ENCODE measurements at places on chromosomes 11 and 22.

DNA sequence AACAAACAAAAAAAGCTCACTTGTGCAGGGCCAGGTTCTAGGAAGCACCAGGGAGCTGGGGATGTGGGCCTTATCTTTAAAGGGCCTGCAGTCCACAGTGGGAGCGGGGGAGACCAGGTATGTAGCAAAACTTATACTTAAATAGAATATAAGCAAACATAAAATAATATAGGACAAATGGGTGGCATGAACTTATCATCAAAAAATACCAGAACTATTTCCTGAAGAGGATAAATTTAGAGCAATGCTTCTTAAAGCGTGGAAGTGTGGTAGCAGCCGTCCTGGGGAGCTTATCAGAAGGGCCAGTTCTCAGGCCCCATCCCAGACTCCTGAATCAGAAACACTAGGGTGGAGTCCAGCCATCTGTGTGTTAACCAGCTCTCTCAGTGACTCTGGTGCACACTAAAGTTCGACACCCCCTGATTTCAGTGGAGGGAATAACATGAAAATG, 9.3 kb downstream of the VPS26B start:
- DNase-seq, result no peak
- no peak overlapping the region for H3K27ac ChIP-seq
- peaks cover 8% of the 10 kb centered on the region for H3K4me1 ChIP-seq
- no peaks in the 10 kb centered on the region for H3K27me3 ChIP-seq

- no peak overlapping the region for H3K4me3 ChIP-seq
- H3K27ac ChIP-seq, result no peak overlapping the region
- H3K27me3 ChIP-seq, result peaks cover 10% of the 10 kb centered on the region
- H3K36me3 ChIP-seq, result no peaks in the 10 kb centered on the region
- no peak for DNase-seq
These were observed 698.6 kb upstream of the ARHGAP42 start for GRCh38 chr11:99988471-99988837.

GRCh38 chr22:35299217-35299672, 449 bp upstream of the TOM1 start:
- peak overlapping the region; percentile 94 for H3K4me3 ChIP-seq
- peaks cover 22% of the 10 kb centered on the region for H3K36me3 ChIP-seq
- H3K4me1 ChIP-seq, result peaks cover 6% of the 10 kb centered on the region
- peak; percentile 25 for DNase-seq

DNA sequence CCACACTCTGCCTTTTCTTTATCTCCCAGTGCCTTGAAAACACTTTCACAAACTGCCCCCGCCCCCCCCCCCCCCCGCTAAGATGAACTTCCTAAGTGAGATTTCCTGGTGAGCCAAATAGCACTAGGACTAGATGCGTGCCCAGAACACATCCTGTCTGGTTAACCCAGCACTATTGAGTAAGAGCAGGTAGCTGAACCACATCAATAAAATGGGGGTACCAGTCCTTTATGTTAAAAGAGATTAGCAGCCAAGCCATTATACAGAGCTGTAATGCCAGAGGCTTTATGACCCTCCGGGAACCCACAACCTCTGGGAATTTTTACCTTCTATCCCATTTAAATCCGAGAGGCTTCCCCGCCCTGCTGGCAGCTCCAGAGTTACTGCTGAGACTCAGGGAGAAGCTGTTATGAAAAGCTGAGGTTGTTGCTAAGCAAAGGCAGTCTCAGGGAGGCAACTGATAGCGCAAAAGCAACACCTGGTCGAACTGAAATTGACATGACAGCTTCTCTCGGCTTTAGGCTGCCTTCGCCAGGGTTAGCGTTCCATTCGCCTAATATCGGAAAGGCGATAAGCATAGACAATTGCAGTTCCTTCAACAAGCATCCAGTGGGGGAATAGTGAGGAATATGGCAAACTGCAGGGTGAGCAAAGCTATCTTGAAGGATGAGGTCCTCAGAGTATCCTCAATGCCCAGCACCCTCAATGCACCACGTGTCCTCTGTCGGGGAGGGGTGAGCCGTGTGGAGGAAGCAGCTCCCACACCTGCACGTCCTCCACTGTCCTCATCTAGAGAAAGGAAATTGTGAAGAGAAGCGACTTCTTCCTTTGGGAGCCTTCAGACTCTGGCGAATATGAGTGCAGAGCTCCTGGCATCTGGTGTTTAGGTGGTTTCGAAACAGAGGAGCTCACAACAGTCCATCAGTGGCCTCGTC, 977.0 kb downstream of the NTM start:
- no peaks in the 10 kb centered on the region for H3K27me3 ChIP-seq
- H3K4me3 ChIP-seq, result no peak overlapping the region
- no peak for DNase-seq

DNA sequence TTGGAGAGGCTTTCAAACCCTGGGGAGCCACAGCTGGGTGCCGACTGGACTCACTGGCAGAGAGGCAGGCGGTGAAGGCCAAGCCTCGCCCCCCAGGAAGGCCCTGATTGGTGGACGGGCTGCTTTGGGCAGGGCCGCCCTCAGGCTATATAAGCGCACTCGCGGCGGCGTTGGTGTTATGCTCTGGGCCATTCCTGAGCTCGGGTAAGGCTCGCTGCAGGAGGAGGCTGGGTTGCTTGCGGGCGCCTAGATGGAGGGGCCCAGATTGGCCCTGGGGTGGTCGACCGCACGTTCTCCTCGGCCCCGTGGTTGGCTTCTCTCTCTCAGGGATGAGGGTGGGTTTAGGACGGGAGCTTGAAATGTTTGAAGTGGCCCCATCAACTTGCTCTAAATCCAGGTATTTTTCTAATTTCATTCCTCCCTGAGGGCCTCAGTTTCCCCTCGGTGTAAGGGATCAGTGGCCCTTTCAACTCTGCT, at the start of gene SPDYC:
TSS of gene SPDYC (plus strand) at position 176 of the 477 bp plus-strand sequence. CDS start 1,125 bp downstream, outside the sequence.
- H3K36me3 ChIP-seq, result no peaks in the 10 kb centered on the region
- H3K4me1 ChIP-seq, result no peaks in the 10 kb centered on the region
- no peak for DNase-seq
- no peak within 1 kb of the TSS for H3K27ac ChIP-seq
- H3K27me3 ChIP-seq, result no peaks in the 10 kb centered on the region
- no peak within 1 kb of the TSS for H3K4me3 ChIP-seq

DNA sequence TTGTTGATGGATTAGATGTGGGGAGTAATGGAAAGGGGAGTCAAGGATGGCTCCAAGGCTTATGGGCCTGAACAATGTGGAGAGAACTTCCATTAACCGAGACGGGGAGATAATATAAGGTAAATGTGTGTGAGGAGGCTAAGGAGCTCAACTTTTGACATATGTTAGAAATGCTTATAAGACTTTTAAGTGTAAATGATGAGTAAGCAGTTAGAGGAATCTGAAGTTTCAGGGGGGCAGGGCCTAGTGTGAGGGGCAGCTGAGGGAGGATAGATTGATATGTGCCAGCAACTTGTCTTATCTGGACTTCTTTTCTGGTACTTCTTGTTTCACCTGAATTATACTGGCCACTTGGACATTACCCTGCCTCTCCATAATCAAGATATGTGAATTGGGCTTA, 29.9 kb downstream of the ANKRD42 start:
- no peak overlapping the region for H3K4me3 ChIP-seq
- no peaks in the 10 kb centered on the region for H3K36me3 ChIP-seq
- DNase-seq, result no peak

DNA sequence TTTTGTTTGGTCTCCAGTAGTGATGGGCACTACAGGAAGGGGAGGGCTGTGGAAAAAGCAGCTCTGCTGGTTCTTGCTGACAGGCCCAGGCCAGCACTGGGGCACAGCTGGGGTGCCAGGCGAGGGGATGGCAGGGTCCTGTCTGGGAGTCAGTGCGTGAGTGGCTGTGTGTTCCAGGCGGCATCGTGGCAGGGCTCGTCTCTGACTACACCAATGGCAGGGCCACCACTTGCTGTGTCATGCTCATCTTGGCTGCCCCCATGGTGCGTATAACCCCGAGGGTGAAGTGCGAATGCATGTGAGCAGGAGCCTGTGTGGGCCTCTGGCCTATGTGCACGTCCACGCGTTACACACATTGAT, 20.9 kb downstream of the SLC37A2 start:
- H3K4me3 ChIP-seq, result no peak overlapping the region
- no peak for DNase-seq

DNA sequence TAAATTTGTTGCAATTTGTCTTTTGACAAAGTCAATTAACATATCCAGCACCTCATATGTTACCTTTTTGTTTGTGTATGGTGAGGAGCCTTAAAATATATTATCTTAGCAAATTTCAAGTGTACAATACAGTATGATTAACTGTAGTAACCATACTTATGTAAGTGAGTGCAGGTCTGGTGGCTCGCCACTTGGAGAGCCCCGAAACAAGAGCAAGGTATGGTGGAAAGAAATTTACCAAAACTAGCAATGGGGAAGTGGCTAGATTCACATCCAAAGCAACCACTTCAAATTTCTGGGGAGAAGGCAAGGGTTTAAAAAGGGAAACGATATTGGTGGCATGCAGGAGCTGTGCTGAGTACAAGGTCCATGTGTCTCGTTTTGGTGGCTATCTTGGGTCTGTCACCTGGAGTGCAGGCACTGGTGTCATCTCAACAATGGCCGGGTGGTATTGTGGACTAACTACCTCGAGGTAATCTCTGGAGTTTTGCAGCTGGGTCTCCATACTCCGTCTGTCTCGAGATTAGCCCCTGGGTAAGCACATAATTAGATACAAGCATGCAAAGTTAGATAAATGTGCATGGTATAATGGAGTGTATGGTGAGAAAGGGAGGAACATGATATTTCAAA, 8.2 kb upstream of the FNBP4 start:
- no peak overlapping the region for H3K4me3 ChIP-seq
- H3K4me1 ChIP-seq, result no peaks in the 10 kb centered on the region
- DNase-seq, result no peak
- no peaks in the 10 kb centered on the region for H3K27me3 ChIP-seq

GRCh38 chr11:58742140-58742539, 10.4 kb upstream of the GLYAT start:
- no peaks in the 10 kb centered on the region for H3K4me1 ChIP-seq
- H3K4me3 ChIP-seq, result no peak overlapping the region
- no peaks in the 10 kb centered on the region for H3K27me3 ChIP-seq
- H3K36me3 ChIP-seq, result no peaks in the 10 kb centered on the region
- H3K27ac ChIP-seq, result no peak overlapping the region
- no peak for DNase-seq

- DNase-seq, result no peak
- peaks cover 39% of the 10 kb centered on the region for H3K27me3 ChIP-seq
- H3K36me3 ChIP-seq, result no peaks in the 10 kb centered on the region
- no peak overlapping the region for H3K4me3 ChIP-seq
These were observed 3.4 kb downstream of the CADM1 start for GRCh38 chr11:115500547-115501501.

DNA sequence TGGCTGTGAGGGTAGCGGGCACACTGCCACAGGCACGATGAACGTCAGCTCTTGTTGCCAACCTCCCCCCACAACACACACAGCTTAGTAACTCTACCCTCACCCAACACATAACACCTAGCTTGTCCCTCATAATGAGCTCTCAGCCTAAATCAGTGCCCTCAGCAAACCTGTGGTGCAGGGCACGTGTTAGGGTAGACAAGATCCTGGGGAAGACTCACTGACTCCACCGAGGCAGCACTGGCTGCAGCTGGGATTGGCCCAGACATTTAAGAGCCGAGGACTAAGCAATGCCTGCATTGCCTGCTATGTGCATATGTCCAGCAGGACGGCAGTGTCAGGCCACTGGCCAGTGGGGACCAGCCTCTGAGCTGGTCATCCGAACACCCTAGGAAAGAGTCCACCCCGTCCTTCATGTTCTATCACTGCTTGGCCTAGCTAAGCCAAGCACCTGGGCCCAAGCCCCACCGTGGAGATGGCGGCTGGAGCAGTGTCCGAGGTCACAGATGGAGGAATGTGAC, 32.9 kb upstream of the TRIM29 start:
- no peak overlapping the region for H3K4me3 ChIP-seq
- DNase-seq, result no peak
- peaks cover 48% of the 10 kb centered on the region for H3K27me3 ChIP-seq
- H3K27ac ChIP-seq, result no peak overlapping the region
- H3K36me3 ChIP-seq, result no peaks in the 10 kb centered on the region

All from MCF 10A (cell line).